Caco-2 (cell line): ENCODE measurements at places on chromosomes 16 and 17. TPM values are rescaled to one million over a fixed set of nuclear protein-coding genes. Genes with fewer than 3 reads are reported as not detected.

- H3K36me3 ChIP-seq = no peaks in the 10 kb centered on the region
- H3K4me3 ChIP-seq = no peak overlapping the region
- no peak for DNase-seq
- H3K27ac ChIP-seq = no peak overlapping the region
Measured at GRCh38 chr16:23283571-23283970, 18.5 kb upstream of the SCNN1B start.

DNA sequence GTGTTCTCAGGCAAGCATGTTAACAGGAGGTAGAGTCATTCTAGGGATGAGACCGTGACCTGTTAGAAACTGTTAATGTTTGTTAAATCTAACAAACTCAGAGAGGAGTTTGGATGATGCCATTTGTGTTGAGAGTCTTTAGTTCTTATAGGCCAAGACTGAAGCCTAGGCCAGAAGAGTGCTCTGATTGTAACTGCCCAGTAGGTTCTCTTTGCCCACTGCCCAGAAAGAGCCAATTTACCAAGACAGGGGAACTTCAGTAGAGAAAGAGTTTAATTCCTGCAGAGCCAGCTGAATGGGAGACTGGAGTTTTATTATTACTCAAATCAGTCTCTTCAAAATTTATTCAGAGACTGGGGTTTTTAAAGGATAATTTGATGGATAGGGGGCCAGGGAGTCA lies 42.5 kb downstream of the ARHGAP44 start:
- H3K4me3 ChIP-seq = no peak overlapping the region
- H3K36me3 ChIP-seq = no peaks in the 10 kb centered on the region
- H3K27ac ChIP-seq = no peak overlapping the region

DNA sequence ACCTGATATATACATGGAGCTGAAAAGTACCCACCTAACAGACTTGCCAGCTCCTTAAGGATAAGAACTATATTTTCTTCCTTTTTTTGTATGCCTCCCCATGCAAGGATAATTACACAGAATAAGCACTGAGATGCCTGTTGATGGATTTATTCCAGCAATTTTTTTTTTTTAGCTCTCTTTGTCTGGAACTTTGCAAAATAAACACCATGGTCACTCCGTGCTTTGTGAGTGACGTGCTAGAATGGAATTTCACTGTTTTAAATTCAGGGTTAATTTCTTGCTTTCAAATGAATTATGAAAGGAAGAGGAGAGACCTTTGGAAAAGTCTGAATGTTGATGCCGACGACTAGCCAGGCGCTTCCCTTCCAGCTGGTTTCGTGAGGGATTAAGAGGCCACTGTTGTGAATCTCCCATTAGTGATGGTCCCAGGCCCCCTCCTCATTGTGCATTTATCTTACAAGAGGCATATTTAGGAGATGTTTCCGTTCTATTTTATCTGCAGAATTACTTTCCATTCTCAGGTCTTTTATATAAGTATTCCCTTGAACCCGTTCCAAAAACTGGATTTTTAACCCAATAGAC lies 529.1 kb downstream of the WWOX start:
- H3K4me3 ChIP-seq = no peak overlapping the region
- no peak for DNase-seq
- no peaks in the 10 kb centered on the region; the same call in 1 of the 2 replicates for H3K36me3 ChIP-seq
- no peaks in the 10 kb centered on the region for H3K4me1 ChIP-seq
- no peaks in the 10 kb centered on the region for H3K27me3 ChIP-seq

- no peak overlapping the region for H3K4me3 ChIP-seq
- H3K27me3 ChIP-seq = no peaks in the 10 kb centered on the region
- no peaks in the 10 kb centered on the region for H3K4me1 ChIP-seq
- no peaks in the 10 kb centered on the region for H3K36me3 ChIP-seq
- DNase-seq = no peak
Measured at GRCh38 chr16:72609066-72609465, 437.1 kb upstream of the PMFBP1 start.

- H3K4me3 ChIP-seq = no peak overlapping the region
- no peak overlapping the region for H3K27ac ChIP-seq
- DNase-seq = no peak
- H3K27me3 ChIP-seq = no peaks in the 10 kb centered on the region
Measured at GRCh38 chr17:2897605-2898004, 101.4 kb downstream of the RAP1GAP2 start.

The TBC1D3K gene
- not detected in 2 replicates for total RNA-seq

- peaks cover 9% of the 10 kb centered on the region for H3K36me3 ChIP-seq
- peaks cover 15% of the 10 kb centered on the region for H3K4me1 ChIP-seq
- H3K4me3 ChIP-seq = peak within 1 kb of the TSS; percentile 79
- H3K27ac ChIP-seq = no peak within 1 kb of the TSS
- DNase-seq = peak; percentile 86
Measured at GRCh38 chr17:39197380-39198185, at the start of gene CACNB1. TSS of gene CACNB1 (minus strand) at chr17:39197669. CDS start at chr17:39197495, 174 bp downstream.

- no peak overlapping the region for H3K4me3 ChIP-seq
- H3K27ac ChIP-seq = no peak overlapping the region
- DNase-seq = no peak
- H3K36me3 ChIP-seq = no peaks in the 10 kb centered on the region
- no peaks in the 10 kb centered on the region for H3K4me1 ChIP-seq
Measured at GRCh38 chr16:51440131-51440889, 289.2 kb upstream of the SALL1 start.

The CCL8 gene
- not detected in 2 replicates for total RNA-seq

GRCh38 chr16:54320697-54321340 lies 34.2 kb upstream of the IRX3 start:
- no peak overlapping the region for H3K27ac ChIP-seq
- no peaks in the 10 kb centered on the region for H3K4me1 ChIP-seq
- no peaks in the 10 kb centered on the region for H3K27me3 ChIP-seq
- no peaks in the 10 kb centered on the region for H3K36me3 ChIP-seq

DNA sequence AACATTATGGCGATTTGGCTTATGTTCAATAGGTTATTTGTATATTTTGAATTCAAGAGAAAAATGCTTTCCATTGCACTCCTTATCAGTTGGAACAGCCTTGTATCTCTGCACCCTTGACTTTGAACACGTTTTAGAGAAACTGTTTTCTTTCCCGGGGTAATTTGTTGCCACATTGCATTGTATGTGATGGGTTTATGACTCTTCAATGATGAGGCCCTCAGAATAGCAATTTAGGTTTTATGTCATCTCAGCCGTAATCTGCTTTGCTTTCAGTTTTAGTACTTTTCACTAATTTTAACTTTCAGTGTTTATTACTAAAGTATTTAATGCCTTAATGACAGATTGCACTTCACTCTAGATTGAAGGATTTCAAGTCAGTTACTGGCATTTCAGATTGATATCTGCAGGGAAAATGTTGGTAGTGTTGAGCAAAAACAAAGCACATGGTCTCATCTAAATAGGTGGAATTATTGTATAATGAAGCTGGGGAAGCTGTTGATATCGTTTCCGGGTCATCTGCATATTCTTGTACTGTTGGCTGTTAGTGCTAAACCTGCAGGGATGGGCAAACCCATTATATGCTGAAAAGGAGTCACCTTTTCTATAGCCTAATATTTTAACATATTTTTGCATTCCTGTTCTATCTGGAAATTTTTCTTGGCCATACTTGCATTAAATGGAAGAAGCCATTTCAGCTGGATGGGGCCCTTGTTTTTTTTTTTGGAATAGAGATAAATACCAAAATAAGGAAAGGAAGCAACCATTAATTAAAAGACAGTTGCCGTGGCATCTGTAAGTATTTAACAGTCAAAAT lies 2.0 kb downstream of the LUC7L3 start:
- H3K36me3 ChIP-seq = peaks cover 1% of the 10 kb centered on the region; the same call in 1 of the 2 replicates
- peak overlapping the region; percentile 100 for H3K27ac ChIP-seq
- DNase-seq = no peak
- H3K27me3 ChIP-seq = no peaks in the 10 kb centered on the region

GRCh38 chr17:44095647-44096496 lies 25.3 kb downstream of the G6PC3 start:
- peak overlapping the region; percentile 69 for H3K27ac ChIP-seq
- H3K4me1 ChIP-seq = peaks cover 9% of the 10 kb centered on the region; the same call in 1 of the 2 replicates
- H3K36me3 ChIP-seq = peaks cover 2% of the 10 kb centered on the region
- no peak overlapping the region for H3K4me3 ChIP-seq
- H3K27me3 ChIP-seq = no peaks in the 10 kb centered on the region
- peak; percentile 74 for DNase-seq

DNA sequence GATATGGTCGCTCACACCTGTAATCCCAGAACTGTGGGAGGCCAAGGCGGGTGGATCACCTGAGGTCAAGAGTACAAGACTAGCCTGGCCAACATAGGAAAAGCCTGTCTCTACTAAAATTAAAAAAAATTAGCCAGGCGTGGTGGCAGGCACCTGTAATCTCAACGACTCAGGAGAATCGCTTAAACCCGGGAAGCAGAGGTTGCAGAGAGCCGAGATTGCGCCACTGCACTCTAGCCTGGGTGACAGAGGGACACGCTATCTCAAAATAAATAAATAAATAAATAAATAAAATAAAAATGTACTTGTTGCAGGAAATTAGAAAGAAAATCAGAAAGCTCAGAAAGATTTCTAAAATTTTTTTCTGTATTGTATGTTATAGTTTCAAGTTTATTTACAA lies 113.9 kb downstream of the LITAF start:
- H3K27me3 ChIP-seq = no peaks in the 10 kb centered on the region
- no peak overlapping the region for H3K4me3 ChIP-seq
- peaks cover 12% of the 10 kb centered on the region for H3K4me1 ChIP-seq

DNA sequence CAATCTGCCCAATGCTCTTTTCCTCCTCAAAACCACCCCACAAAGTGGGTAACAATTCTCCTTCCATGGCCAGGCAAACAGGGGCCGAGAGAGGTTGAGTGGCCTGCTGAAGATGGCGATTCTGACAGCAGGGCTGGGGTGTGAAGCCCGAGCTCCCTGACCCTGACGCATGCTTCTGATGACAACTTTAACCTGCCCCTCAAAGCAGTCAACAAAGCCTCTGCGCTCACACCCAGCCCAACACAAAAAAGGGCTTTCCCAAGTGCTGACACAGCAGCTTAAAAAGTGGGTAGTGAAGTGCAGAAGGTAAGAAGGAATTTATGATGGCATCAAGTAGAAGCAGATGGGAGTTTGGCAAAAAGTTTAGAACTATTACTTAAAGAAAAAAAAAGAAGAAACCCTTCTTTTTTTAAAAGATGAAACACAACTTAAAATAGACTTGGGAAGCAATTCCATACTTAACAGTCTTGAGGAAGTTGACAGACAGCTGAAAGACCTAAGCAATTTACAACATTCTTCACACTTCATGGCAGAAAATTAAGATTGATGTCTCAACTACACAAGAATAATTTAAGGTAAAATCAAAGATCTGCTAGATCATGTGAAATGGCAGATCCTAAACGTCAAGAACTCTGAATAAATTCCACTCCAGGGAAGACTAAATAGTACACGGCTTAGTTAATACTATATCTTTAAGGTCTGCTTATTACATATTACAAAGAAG lies 133.9 kb downstream of the PARN start:
- H3K4me1 ChIP-seq = peaks cover 4% of the 10 kb centered on the region; the same call in 1 of the 2 replicates
- no peak for DNase-seq
- no peaks in the 10 kb centered on the region for H3K36me3 ChIP-seq
- no peak overlapping the region for H3K4me3 ChIP-seq

DNA sequence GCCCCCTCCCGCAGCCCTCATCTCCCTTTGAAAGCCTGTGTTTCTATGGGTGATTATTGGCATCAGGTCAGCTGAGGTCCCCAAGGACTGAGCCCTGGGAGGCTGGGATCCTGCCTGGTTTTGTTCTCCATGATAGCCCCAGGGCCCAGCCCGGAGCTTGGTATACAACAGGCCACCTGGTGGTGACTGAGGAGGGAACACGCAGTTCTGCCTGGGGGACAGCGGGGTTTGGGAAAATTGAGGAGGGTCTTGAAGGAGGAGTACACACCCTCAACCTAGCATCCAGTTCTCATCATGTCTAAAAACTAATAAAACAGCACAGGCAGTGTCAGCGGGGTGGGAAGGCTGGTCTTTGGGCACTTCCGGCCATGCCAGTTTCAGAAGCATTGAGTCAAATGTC lies 335.1 kb downstream of the CPPED1 start:
- no peaks in the 10 kb centered on the region for H3K27me3 ChIP-seq
- no peak overlapping the region for H3K27ac ChIP-seq
- no peak overlapping the region for H3K4me3 ChIP-seq
- no peaks in the 10 kb centered on the region for H3K4me1 ChIP-seq

The RHBDL3 gene
- total RNA-seq = 0.09 TPM in 1 of 2 replicates, not detected in the other

DNA sequence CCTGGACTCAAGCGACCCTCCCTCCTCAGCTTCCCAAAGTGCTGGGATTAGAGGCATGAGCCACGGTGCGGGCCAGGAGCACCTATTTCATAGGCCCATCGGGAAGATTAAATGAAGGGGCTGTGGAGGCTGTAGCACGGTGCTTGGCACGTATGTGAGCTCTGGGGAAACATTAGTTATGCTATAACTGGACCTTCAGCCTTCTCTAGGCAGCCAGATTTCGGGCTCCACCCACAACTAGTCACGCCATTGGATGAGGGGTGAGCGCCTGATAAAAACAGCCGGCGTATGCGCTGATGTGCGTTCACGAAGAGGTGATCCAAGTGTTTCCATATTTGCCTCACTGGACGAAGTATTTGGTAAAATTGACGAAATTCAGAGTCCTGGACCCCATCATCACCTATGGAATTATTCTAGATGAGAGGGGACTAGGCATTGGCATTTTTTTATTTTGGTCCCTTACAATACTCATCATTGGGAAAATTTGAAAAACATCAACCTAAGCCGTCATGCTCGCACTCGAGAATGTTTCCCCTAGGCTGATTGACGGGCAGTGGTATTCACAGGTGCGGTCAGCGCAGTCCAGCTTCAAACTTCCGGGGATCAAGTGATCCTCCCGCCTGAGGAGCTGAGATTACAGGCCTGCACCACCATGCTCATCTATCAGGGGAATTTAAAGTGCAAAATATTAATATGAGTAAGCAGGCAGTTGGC lies 1.8 kb upstream of the ANKRD11 start:
- H3K27me3 ChIP-seq = no peaks in the 10 kb centered on the region
- DNase-seq = no peak
- peak overlapping the region; percentile 65 for H3K4me3 ChIP-seq
- H3K36me3 ChIP-seq = no peaks in the 10 kb centered on the region
- H3K4me1 ChIP-seq = peaks cover 11% of the 10 kb centered on the region
